ENCODE measurements at places on chromosomes 11 and 22.

GRCh38 chr11:19218216-19218615 lies 16.4 kb upstream of the CSRP3 start:
- no peak for DNase-seq

GRCh38 chr22:44580176-44581095 lies 82.4 kb upstream of the RTL6 start:
- DNase-seq: no peak

- DNase-seq: no peak
These were observed 28.9 kb downstream of the ZNF214 start for GRCh38 chr11:6991227-6991626.

DNA sequence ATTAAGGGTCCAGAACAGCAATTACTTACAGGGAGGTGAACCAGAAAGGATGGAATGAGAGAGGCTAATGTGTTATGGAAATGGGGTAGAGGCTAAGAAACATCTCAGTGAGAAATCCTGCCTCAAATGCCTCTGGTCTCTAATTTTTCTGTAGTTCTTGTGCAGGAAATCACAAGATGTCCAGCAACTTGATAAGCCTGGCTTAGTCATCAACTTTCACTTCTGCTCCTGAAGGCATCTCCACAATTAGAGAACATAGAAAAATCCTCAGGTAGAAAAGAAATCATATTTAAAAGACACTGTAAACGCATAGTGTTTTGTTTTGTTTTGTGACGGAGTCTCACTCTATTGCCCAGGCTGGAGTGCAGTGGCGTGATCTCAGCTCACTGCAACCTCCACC lies 18.7 kb downstream of the MRGPRX4 start:
- no peak for DNase-seq

DNA sequence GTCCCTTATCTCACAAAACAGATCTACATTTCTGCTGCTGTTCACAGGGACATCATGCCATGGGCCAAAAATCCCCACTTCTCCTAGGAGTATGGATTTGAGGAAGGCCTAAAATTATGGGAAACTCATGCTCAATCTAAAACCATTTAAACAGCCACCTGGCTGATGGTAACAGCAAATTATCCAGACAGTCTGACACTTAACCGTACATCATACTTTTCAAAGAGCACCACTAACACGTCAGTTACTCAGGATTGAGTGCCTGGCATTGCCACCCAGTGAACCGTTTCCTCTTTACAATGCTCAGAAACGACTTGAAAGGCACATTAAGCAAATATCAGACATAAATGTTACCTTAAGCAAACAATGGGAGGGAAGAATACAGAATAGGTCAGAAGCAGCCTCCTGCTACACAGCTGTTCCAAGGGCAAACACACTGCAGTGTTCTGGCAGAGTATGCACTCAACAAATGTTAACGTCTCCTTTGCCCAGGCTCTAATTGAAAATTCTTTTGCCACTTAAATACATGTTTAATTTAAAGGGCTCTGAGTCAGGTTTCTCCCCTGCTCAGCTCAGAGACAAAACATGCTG lies 18.8 kb upstream of the SLC36A4 start:
- DNase-seq: no peak

GRCh38 chr11:46963844-46964243 lies 27.3 kb downstream of the CSTPP1 start:
- DNase-seq: no peak
